ENCODE measurements at places on chromosomes 7 and 10.

- DNase-seq = no peak
These were observed 238.6 kb downstream of the WDR37 start for GRCh38 chr10:1294748-1295147.

DNA sequence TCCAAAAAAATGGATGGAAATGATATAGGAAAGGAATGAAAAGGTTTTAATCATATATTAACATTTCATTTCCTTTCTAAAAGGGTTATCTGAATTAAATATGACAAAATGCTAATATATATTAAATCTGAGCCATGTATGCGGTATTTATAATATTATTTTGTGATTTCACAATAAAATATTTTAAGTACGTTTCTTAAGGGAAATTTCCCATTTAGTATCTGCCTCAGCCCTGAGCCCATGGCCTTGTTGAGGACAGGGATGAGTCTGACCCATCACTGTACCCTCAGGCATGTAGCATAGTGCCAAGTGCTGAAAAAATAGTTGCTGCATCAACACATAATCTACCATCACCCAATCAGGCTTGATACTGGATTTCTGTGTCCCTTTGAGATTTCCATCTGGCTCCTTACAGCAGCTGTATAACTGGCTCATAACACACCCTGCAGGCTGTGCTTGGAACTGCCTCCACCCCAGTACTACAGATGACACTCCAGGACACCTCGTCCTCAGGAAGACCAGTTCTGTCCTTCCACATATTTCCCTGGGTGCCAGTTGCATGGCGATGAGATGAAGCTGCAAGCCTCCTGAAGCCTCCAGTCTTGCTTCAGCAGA, 59.4 kb upstream of the ASAH2 start:
- no peak for DNase-seq

DNA sequence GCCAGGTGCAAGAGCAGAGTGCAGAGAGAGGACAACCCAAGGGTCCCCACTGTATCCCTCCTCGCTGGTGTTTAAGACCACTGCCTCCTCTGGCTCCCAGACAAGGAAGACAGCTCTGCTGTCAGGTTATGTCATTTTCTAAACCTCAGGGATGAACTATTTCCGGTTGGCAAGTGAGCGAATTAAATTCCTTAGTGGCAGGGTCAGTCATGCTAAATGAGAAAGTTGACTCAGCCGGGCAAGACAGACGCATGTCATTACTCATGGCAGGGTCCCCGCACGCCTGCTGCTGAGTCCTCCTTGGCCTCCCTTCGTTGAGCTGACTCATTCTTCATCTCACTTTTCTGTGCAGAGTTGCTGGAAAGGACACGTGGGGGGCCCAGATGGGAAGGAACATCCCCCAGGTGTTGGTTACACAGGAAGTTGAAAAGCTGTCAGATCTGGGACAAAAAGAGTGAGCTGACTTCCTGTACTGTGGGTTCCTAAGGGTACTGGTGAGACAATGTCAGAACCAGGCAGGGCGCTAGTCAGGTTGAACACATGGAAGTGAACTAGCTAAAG, 47.1 kb upstream of the UCN3 start:
- peak; percentile 9 for DNase-seq

DNA sequence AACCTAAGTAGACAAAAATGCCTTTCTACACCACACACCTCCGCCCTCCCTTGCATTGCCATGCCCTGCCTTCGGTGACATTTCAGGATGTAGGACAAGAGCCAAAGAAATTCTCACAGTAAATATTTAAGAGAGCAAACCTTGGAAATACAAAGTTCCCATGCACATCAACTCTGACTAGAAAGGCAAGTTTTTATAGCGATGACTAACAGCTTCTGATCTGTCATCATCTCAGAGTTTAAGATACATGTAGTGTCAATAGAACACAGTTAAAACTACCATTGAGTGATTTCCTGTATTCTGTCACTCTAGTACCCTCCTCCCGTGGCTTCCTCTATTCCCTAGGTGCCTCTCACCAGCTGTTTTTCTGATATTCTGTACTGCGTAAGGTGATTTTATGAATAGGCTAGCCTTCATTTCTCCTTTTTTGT, 20.7 kb downstream of the SLC16A9 start:
- no peak for DNase-seq

DNA sequence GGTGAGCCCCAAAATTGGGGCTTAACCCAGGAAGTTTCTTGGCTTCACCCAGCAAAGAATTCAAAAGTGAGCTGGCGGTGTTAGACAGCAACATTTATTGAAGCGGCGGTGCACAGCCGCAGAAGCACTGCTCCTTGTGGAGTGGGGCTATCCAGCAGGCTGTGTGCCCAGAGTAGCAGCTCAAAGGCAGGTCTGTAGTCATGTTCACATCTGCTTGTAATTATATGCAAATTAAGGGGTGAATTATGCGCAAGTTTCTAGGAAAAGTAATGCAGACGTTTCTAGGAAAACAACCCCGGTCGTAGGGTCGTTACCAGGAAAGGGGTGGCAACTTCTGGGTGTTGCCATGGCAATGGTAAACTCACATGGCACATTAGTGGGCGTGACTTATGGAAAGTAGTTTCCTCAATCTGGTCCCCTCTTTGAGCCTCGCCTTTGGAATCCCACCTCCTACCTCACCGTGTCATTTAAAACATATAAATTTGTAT, 13.7 kb upstream of the KBTBD2 start:
- peak; percentile 78 for DNase-seq

DNA sequence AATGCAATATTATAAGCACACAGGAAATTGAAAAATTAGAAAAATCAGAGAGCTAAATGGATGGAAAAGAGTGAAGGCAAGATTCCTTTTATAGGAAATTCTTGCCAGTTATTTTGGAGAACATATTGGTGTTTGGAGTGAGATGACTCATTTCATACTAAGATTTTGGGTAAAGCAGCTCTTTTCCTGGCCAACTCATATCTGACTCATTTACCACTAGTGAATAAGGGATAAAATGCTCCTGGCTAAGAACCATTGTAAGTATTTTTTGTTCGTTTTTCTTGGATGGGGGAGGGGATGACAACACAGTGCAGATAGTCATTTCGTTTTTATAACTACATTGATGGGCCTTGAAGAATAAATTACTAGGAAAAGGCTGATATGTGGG, 139.3 kb downstream of the TWIST1 start:
- no peak for DNase-seq

GRCh38 chr7:23653942-23654341, 26.1 kb upstream of the FAM221A start:
- DNase-seq = no peak

DNA sequence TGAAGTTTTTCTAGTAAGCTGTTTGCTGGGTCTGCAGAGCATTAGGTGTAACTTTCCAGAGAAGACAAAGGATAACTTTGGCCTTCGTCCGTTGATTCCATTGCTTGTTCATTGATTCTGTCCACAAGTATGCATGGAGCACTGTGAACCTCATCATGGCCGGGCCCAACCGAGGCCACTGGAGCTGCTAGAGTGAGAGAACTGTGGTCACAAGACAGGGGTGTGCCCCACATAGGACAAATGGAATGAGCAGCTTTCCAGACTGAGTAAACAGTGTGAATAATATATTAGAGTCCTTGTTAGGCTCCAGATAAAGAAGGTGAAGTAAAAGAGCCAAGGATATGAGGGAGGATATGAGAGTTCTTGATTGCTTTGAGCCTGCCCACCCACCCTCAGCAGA, 24.9 kb downstream of the MBL2 start:
- no peak for DNase-seq

DNA sequence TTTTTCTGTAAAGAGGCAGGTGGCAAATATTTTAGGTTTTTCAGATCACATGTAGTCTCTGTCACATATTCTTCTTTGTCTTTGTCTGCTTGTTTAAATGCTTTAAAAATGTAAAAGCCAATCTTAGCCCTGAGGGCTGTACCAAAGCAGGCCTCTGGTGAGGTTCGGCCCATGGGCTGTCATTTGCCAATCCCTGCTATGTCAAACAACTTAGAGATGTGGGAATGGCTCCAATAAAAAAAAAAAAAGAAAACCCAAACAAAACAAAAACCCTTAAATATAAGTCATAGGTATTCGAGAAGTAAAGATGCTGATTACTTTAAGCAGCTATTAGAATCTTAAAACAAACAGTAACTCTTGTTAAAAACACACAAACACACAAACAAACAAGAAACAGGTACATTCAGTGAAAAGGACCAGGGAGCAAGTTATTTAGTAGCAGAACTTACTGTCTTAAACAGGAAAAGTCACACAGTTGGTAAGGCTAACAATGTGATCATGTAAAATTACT, 61.4 kb upstream of the NAMPT start:
- no peak for DNase-seq

- no peak for DNase-seq
These were observed 11.7 kb upstream of the MKI67 start for GRCh38 chr10:128137877-128138276.

DNA sequence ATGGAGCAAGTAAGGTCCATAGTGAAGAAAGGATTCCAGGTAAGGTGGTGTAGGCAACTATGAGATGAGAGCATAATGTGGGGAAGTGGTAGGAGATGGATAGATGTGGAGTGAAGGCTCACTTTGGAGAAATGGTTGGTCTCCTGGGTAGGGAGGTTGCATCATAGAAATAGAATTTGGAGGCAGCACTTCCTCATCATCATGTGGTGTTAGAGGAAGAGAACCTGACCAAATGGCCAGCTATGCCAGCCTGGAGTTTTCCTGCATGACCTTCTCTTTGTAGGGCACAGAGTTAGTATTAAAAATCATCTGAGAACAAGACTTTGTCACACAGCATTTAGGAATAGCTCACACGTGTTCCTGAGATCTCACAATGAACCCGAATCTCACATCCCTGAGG, 126.7 kb upstream of the CXCL12 start:
- DNase-seq = no peak

DNA sequence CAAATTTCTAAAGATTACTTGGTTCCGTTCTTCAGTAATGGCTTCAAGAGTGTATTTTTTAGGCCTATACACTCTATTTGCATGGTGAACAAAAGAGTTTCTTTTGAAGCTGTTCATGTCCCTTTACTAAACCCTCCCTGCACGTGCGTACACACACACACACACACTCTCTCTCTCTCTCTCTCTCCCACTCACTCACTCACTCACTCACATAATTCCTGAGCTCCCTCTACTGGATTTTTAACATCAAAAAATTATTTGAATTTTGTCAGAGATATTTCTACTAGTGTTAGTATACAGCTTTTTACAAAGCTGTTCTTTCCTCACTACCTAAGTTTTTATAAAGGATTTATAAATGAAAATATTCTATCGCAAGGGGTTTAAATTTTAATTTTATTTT, 85.9 kb downstream of the UBE3C start:
- DNase-seq = peak; percentile 4

GRCh38 chr7:73343671-73344380, 15.9 kb downstream of the FKBP6 start:
- DNase-seq = no peak

DNA sequence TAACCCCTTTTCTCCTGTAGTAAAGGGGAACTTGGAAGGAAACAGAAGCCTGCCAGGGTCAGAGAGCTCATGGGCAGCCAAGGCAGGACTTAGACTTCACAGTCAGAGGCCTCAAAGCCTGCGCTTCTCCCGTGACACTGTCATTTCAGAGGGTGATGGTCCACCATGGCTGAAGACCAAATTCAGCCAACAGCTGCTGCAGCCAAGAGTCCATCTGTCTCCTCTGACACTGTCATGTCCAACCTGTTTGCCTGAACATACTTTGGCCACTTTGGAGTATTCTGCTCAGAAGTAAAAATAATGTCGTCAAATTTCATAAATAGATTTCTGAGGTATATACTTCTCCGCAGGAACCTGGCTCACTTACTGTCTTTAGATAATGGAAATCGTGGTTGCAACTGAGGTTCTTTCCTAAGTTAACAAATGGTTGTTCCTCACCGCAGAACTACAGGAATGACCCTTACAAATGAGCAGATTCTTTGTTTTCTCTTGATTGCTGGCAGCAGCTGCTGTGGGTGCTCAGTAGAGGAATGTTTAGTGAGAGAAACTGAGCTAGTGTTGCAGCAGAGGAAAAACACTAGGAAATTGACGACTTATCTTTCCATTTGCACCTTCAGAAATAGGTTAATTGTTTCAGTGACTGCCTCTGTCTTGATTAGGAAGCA, 626.5 kb downstream of the SDK1 start:
- no peak for DNase-seq

- no peak for DNase-seq
These were observed 92.1 kb downstream of the ZNF277 start for GRCh38 chr7:112298543-112299100.

GRCh38 chr10:8060010-8060703, 5.7 kb downstream of the GATA3 start:
- DNase-seq = peak; percentile 71

DNA sequence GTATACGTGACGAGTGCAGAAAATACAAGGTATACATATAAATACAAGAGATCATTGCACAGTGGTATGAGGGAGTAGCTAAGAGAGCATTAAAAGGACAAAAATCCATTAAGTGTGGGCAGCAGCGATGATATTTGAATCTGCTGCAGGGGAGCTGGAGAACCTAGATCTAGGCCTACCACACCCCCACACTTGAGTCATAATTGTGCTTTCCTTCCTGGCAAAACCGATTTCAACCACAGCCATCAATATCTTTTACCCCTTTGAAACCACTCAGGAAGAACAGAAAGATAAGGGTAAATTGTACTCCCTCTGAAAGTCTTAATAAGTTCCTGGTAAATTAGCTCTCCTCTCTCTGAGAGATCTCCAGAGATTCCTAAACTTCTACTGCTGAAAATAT, 345.0 kb downstream of the SORCS1 start:
- no peak for DNase-seq

GRCh38 chr10:79438021-79438698, 7.3 kb downstream of the ZCCHC24 start:
- no peak for DNase-seq

DNA sequence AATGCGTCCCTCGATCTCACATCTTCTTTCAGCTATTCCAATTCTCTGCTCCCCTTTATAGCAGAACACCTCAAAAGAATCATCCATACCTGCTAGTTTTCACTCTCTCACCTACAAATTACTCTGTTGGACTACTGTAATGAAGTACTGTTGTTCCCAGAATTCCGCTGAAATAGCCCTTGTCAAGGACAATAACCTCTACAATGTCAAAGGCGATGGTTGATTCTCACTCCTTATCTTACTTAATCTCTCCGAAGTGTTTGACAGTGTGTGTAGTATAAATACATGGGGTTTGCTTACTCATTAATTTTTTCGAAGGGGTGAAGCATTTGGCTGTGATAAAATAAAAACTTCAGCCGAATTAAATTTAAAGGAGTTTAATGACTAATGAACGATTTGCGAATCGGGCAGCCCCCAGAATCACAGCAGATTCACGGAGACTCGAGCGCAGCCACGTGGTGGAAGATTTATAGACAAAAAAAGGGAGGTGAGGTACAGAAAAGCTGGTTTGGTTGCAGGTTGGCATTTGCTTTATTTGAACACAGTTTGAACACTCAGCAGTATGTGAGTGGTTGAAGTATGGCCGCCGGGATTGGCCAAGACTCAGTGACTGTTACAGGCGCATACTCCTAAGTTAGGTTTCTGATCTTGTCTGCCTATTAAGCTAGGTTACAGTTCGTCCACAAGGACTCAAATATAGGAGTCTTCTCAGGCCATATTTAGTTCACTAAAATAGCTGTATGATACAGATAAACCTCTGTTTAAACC, 29.8 kb downstream of the SYPL1 start:
- no peak for DNase-seq

All from stimulated activated naive CD4-positive, alpha-beta T cell (primary cell).